Globus pallidus (tissue), 1 donor: ENCODE measurements at places on chromosomes 7 and 10.

DNA sequence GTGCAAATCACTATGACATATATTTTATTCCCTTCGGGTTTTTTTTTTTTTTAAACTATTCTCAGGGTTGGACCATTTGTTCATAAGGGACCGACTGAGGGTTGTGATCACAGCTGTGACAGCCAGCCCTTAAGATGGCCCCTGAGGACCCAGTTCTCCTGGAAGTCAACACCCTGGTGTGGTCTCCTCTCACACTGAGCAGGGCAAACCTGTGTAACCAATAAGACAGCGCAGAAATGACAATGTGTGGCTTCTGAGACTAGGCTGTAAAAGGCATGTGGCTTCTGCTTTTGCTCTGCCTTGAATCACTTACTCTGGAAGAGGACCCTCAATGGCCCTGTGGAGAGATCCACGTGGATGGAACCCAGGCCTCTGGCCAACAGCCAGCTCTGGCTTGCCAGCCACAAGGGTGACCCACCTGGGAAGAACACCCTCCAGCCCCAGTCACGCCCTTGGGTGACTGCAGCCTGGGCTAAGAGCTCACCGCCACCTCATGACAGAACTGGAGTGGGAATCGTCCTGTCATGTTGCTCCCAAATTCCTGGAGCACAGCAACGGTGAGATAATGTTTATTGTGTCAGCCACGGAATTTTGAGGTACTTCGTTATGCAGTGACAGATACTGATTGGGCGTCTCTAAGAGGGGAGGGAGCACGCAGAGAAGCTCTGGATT is 127.1 kb downstream of the CLEC2L start:
- DNase-seq: no peak

DNA sequence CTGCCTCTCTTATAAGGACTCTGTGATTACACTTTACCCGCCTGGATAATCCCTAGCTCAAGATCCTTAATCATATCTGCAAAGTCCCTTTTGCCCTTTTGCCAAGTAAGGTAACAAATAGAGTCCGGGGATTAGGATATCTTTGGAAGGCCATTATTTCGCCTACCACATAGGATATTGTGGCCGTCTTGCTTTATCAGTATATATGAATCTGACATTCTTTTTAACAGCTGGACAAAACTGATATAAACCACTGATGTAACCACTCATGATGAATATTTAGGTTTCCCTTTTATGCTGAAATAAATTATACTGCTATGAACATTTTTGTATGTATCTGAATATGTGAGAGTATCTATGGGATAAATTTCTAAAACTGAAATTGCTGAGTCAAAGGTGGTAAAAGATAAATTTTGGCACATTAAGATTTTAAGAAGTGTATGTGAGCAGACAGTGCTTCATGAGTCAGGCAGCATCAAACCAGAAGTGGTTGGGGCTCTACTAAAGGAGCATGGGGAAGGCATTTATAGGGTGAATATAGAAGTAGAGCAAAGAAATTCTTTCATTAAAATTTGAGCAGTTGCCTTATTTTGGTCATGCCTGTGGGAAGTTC is 44.7 kb downstream of the AVL9 start:
- DNase-seq: no peak

DNA sequence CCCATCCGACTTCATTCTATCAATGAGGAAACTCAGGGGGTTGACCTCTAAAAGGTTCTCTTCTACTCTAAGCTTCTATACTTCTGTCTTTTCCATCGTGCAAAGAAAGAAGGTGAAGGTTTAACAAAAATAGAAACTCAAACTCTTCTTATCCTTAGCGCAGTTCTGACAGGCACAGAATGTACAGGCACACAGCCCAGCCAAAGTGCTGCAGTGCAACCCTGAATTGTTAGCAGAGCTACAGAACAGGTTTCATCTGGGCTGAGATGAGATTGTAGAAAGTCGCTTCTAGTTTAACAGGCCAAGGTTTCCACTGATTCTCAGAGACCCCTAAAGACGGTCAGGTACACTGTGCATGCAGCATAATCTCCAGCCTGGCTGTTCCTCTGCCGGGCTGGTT is 79.3 kb upstream of the AFAP1L2 start:
- DNase-seq: no peak

DNA sequence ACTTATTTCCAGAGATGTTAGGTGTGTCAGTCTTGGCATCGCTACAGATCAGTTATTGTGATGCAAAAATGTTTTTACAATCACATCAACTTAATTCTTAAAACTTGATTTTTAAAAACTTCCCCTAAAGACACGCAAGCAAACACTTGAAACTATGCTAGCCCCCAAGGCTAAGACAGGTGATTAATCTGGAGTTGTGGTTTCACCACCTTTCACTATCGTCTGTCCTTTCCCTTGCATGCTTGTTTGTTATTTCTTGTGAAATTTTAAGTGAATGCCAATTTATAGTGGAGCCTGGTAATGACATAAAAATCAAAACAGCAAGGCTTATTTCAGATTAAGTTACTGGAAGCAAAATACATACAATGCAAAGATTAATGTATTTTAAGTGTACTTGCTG is 70.4 kb downstream of the SLC35B4 start:
- DNase-seq: no peak

DNA sequence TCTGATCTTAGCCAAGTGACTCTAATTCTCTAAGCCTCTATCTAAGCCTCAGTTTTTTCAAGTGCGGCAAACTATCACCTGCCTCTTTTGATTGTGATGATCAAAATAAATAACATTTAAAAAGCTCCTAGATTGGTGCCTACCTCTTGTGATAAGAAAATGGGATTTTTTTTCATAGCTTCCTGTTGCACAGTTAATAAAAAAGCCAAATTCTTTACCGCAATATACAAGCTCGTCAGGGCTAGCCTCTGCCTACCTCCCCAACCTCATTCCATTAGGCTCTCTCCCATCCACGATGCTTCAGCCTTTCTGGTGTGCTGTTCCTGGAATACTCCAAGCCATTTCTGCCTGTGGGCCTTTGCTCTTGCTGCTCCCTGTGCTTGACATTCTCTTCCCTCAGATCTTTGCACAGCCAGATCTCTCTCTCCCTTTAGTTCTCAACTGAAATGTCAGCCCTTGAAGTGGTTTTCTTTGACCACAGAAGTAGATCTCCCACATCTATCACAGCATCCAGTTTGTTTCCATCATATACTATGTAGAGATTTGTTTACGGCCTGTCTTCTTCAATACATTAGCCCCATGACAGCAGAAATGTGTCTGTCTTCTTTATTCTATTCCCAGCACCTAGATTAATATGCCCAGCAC is 48.8 kb downstream of the SFR1 start:
- DNase-seq: no peak

DNA sequence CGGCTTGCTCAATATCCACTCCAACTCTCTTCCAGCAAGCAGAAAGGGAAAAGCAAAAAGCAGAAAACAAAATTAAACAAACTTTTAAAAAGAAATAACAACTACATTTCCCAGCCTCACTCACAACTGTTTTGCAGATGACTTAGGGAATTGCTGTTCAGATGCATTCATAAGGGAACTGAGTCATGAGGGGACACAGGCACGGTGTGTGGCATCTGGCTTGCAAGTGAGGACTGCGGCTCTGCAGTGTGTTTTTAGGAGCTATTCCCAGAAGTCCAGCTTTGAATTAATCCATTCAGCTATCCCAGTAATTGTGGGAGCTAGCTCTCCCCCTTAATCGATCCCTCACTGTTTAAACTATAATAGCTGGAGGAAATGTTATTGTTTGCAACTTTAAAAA is 30.3 kb downstream of the PTN start:
- DNase-seq: no peak
